ENCODE measurements at places on chromosomes 2 and 18.

DNA sequence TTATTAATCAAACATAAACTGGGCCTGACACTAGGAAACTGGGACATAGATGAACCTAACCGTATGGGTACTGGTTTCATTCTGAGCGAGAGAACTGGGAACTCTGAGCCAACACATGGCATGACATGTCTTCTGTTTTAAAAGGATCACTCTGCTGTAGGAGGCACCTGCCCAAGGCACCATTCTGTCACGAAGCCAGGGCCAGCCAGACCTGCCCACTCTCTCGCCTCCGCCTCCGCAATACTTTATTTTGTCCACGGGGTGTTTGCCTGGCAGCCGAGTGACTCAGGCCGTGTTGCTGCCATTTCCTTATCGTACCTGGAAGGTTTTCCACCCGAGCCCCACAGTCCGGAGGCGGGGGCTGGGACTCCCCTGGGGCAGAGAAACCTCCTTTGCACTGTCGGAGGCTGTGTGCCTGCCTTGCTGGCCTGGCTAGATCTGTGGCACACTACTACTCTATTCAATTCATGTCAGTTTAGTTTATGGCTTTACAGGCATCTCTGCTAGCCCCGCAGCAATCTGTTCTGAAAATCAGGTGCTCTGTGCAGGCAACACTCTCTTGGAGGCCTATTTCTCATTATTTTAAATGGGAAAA, 120.4 kb upstream of the ACKR3 start:
- no peak for DNase-seq

- no peak for DNase-seq
Observed at GRCh38 chr2:217193431-217194340, 333.8 kb upstream of the TNP1 start.

DNA sequence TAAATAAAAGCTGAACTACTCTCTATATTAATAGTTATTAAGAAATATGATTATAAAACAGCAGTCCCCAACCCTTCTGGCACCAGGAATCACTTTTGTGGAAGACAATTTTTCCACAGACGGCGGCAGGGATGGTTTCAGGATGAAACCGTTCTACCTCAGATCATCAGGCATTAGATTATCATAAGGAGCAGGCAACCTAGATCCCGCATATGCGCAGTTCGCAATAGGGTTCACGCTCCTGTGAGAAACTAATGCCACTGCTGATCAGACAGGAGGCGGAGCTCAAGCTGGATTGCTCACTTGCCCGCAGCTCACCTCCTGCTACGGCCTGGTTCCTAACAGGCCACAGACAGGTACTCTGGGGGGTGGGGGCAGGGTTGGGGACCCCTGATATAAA, 19.3 kb upstream of the DSG2 start:
- no peak for DNase-seq

DNA sequence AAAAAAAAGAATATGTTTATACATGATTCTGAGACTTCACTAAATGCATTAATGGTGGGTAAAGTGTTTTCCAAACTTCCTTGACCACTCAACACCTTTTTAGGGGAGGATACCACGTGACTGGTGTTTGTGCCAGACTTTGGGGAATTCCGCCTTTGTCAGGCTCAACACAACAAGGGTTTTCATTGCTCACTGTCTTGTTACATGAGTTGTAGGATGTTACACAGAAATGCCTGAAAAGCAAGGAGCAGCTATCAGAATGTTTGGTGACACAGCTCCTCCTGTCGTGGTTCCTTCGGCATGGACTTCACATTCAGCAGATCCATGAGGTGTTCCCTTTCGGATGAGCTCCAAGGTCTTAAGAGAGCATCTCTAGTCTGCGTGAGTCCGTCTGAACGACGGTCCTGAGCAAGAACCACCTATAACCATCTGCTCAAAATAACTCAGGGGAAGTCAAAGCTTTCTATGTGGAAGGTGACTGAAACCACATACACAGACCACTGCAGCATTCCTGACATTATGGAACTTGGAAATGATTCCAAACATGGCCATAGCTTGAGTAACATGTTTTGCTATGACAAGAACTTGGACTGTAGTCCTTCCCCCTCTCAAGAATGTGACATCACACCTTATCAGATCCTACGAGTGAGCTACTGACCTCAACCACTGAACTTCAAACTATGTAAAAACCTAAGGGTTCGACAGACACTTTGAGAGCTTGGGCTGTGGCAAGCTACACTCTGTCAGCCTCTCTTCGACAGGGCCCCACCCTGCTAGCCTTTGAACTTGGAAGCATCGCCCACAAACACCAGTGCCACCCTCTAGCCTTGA, 57.5 kb downstream of the MCFD2 start:
- no peak for DNase-seq

- DNase-seq, result no peak
Observed at GRCh38 chr2:134883552-134884293, 34.9 kb upstream of the CCNT2 start.

GRCh38 chr18:67278984-67279383, 237.5 kb downstream of the DSEL start:
- no peak for DNase-seq

DNA sequence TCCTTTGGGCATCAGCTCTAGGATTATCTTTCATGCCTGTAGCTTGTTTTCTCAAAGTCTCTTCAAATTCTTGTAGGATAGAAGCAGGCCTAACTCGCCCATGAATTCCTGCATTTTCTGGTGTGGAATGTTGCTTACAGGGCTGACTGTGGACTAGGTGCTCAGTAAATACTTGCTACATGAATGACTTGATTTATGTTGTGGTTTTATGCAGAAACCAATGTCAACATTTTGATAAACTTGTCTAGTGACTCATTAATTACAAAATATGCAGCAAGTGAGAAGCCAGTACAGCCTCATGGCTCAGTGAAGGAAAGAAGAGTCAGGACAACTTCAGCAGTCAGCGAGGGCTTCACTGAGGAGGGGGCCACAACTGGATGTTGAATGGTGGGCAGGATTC, 110.6 kb upstream of the SIX2 start:
- DNase-seq, result no peak

GRCh38 chr2:128313091-128313836, 5.4 kb downstream of the HS6ST1 start:
- no peak for DNase-seq

DNA sequence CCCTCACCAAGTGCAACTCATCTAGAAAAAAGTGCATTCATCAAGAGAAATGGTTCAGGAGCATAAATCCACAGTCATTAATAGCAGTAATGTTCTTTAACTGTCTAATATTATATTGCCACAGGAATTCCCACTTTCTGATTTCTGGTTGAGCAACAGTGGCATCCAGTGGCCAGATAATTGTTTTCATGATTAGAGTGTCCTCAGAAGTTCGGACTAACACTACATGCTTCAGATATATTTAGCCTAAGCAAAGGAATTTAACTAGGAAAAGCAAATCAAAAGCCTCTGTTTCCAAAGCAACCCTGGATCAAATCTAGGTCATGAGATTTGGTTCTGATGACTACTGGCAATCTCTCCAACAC, 9.8 kb upstream of the ERBB4 start:
- no peak for DNase-seq

GRCh38 chr18:30469091-30469490, 573.5 kb downstream of the DSC3 start:
- DNase-seq, result no peak

- DNase-seq, result no peak
Observed at GRCh38 chr18:3048121-3048520, 35.2 kb upstream of the LPIN2 start.

GRCh38 chr2:40178171-40178778, 273.6 kb downstream of the SLC8A1 start:
- DNase-seq, result no peak

DNA sequence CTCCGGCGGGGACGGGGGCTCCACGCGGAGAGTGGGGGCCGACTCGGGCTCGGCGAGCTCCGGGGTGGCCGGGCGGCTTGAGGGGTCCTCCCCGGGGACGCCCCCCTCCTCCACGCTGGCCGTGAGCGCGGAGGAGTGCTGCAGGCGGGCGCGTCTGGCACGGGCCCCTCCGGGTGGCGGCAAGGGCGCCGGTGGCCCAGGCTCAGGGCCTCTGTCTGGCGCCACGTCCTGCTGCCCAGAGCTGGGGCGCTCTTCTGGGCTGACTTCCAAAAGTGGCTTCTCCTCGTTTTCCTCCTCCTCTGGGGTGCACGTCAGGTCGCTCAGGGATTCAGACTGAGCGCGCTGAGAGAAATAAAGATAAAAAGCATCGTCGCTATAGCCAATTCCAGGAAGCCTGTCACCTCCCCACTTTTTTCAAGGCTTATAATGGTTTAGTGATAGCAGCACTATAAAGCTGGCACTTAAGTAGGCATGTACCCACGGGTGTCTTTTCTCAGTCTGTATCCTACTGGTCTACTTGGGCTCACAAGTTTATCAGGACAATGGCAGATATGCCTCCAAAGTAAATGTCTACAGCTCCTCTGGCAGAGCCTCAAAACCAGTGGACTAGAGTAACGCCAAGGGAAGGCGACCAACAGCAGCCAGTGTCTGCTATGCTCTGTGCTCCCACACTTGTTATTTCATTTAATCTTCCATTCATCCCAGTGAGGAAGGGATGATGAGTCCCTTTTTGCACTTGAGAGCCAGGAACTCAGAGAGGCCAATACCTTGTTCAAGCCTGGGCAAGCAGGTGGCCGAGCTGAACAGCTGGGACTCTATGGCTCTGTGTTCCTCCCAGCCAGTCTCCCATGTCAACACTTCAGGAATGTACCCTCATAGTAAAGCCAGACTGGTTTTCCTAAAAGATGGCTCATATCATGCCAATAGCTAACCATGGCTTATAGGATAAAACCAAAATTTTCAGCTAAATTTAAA, 92.6 kb upstream of the MGAT4A start:
- DNase-seq, result no peak

GRCh38 chr18:25229081-25229480, 122.9 kb downstream of the ZNF521 start:
- DNase-seq, result no peak

DNA sequence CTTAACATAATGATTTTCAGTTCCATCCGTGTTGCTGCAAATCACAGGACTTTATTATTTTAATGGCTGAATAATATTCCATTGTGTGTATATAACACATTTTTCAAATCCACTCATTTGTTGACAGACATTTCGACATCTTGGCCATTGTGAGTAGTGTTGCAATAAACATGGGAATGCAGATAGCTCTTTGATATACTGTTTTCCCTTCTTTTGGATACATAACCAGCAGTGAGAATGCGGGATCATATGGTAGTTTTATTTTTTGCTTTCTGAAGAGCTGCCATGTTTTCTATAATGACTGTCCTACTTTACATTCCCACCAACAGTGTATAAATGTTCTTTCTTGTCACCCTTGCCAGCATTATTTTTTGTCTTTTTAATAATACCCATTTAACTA, 420.3 kb upstream of the CHAC2 start:
- DNase-seq, result no peak

Measured in stimulated activated CD4-positive, alpha-beta T cell treated with anti-CD3 and anti-CD28 coated beads, Interleukin-1b, Interleukin-23, amount 100 ng/mL, for 1 hour (primary cell).